ENCODE measurements at places on chromosomes 13 and 19. TPM values are rescaled to one million over a fixed set of nuclear protein-coding genes. Genes with fewer than 3 reads are reported as not detected.

Gene TNNT1
- 46.8 TPM for total RNA-seq

Gene PLVAP
- 30.1 TPM for total RNA-seq

Gene CYP4F12
- total RNA-seq: 2.5 TPM

Gene KLK14
- 0.67 TPM for total RNA-seq

Gene CXCL17
- total RNA-seq: not detected

Gene STOML3
- total RNA-seq: not detected

Gene IGFL1
- total RNA-seq: not detected

Gene TMTC4
- 5.8 TPM for total RNA-seq

Gene SPC24
- total RNA-seq: 1.6 TPM

Gene ZNF729
- not detected for total RNA-seq

Gene ZNF524
- total RNA-seq: 12.5 TPM

Gene SRRM5
- total RNA-seq: 0.20 TPM

Gene POU2F2
- total RNA-seq: 0.68 TPM

Gene TPTE2
- not detected for total RNA-seq

Gene LPAR2
- total RNA-seq: 1.9 TPM

Gene DYRK1B
- 43.5 TPM for total RNA-seq

Gene CYP2S1
- total RNA-seq: not detected

Gene RASIP1
- 15.3 TPM for total RNA-seq

Gene PCDH20
- 3.6 TPM for total RNA-seq

Gene NLRP11
- not detected for total RNA-seq

Gene IGSF23
- not detected for total RNA-seq

Gene PTH2
- total RNA-seq: not detected

Gene TNFSF13B
- total RNA-seq: 1.5 TPM

Gene TMPRSS9
- not detected for total RNA-seq

Gene PRTN3
- total RNA-seq: not detected

Gene BCKDHA
- 35.7 TPM for total RNA-seq

All from heart right ventricle (tissue), 16 donors.